SK-N-SH treated with all-trans-retinoic acid at 6 μM for 48 hours (cell line): ENCODE measurements at places on chromosomes 6 and 20.
A peak's percentile ranks its signal among the peaks of the same experiment; 100 is the strongest.

- peak; percentile 56 for ATAC-seq
Observed at GRCh38 chr6:43368259-43369160, 937 bp downstream of the ZNF318 start.

GRCh38 chr6:168536665-168537539 is 95.9 kb downstream of the SMOC2 start:
- no peak for ATAC-seq

DNA sequence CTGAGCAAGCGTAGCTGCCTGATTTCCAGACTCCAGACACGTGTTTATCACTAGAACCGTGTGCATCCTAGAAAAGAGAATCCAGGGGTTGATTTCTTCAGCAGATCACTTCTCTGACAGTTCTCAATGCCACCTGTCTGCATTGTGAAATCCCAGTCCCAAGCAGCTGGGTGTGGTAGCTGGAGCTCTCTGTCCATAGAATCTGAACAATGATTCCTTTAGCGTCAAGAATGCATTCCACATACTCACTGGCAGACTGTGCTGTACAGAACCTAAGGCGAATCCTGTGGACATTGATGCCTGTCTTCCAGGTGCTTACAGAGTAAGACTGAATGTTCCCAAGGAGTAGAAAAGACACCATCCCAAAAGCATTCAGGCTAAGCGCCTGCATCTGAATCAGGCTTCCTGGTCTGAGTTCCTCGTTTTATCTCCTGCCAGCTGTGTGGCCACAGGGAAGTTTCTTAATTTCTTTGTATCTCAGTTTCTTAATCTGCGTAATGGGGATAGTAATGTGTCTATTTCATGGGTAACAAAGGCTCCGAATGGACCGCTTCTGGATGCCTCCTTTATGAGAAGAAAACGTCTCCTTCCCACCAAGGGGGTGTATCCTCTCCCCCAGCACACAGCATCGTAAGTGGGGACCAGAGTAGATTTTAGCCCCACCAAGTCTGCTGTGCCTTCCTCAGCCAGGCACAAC is 10.4 kb upstream of the TRAF3IP2 start:
- ATAC-seq = no peak; the same call in 2 of the 3 replicates

DNA sequence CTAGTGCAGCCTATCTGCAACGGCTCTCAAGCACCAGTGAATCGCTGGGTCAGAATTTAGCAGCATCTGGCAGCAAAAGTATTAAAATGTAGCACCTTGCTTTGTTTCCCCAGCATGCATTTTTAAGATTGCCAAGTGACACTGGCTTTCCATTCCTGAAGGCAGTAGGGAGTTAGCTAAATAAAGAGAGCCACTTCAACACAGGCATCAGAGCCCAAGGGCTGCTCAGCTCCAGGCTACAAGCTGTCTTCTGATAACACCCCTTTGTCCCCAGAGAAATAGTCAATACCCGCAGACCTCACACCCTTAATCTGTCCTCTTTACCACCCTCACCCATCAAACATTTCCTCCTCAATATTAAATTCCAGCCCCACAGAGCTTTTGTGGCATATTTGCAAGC is 19.7 kb upstream of the MDFI start:
- no peak for ATAC-seq

- ATAC-seq = peak; percentile 60; the same call in 2 of the 3 replicates
Observed at GRCh38 chr20:8608470-8608869, 460.4 kb upstream of the PLCB4 start.
